ENCODE measurements at places on chromosomes 16 and 17.

DNA sequence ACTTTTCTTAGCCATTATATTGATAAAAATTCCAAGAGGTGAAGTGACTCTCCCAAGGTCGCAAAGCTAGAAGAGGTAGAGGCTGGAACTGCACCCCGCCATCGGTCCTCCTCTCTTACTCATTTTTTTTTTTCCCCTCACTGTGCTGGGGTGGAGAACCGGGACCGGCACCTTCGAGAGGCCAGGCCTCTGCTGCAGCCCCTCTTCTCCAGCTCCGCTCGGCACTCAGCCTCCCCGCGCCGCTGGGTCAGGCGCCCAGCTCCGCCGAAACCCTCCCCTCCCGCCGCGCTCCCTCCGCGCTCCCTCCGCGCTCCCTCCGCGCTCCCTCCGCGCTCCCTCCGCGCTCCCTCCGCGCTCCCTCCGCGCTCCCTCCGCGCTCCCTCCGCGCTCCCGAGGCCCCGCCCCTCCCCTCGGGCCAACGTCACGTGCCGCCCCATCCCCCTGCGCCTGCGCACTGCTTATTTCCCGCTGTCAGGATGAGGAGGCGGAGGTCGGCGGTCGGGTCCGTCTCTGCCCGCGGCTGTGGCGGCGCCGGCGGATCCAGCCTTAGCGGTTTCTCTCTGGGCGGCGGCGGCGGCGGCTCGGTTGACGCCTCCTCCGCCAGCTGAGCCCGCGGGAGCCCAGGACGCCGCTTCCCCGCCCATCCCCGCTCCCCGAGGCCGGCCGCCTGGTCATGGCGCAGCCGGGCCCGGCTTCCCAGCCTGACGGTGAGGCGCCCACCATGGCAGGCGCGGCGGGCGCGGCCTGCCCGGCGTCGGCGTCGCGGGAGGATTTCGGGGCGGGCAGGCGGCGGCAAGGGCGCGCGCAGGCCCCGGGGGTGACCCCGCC lies at the start of gene RABEP1:
Gene RABEP1 (plus strand): TSS at position 471 of the 828 bp plus-strand sequence. CDS start 203 bp downstream, at position 674.
- DNase-seq, result peak; percentile 95

DNA sequence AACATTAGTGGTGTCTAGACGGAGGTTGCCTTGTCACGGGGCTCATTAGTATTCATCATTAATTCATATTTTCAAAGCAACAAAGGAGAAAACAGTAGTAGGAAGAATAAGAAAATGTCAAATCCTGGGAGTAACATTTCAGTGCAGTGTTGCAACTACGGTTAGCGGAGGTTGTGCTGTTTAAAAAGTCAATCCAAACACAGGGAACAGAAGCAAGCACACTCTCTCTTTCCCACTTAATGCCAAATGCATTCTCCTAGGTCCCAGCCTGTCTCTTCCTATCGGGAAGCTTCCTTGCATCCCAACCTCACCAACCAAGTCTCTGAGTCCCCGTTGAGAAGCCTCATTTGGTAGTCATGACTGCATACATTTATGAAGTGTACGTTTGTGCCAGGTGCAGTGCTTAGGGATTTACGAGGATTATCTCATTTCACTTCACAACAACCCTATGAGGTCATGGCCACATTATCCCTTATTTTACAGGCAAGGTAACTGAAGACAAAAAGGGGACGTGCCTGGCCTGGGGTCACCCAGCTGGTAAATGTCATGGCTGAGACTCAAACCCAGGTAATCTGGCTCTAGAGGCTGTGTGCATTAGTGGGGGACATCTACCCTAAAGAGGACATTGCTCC lies 283.6 kb upstream of the SALL1 start:
- no peak for DNase-seq

DNA sequence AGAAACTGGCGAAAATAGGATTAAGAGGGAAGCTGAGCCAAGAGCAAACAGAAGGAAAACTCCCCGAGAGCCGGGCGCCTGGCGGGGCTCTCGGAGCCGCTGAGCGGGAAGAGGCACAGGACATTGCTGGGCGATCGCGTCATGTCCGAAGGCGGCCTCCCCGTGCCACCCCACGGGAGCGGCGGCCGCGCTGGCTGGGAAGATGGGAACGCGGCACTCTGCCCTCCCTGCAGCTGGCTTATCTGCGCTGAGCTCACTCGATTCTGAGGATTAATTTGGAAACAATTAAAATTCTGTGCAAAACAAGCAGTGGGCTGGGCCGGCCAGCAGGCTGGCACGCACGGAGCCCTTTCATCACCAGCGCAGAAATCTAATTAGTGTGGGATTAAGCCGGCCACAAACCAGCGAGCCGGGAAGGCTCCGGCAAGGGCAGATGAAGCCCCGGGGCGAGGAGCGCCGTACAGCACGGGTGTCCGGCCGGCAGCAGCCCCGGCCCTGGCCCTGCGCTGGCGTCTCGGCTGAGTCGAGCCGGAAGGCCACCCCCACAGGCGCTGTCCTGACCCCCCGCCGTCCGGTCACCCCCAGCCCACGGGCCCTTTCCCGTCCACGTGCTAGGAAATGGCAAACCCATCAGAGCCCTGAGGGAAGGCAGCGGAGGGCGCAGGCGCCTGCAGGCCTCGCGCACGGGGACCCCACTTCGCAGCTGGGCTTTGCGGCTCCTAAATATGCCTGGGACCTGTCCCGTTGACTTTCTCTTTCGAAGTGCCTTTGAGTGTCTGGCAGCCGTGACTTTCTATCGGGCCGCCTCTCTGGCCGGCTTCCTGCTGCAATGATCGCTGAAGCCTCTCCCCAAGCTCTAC lies 37.9 kb downstream of the SOX8 start:
- no peak for DNase-seq

- DNase-seq, result no peak
Observed at GRCh38 chr17:19321481-19322128, 40.9 kb downstream of the B9D1 start.

GRCh38 chr17:78689029-78689428 lies 93.0 kb downstream of the CYTH1 start:
- no peak for DNase-seq

DNA sequence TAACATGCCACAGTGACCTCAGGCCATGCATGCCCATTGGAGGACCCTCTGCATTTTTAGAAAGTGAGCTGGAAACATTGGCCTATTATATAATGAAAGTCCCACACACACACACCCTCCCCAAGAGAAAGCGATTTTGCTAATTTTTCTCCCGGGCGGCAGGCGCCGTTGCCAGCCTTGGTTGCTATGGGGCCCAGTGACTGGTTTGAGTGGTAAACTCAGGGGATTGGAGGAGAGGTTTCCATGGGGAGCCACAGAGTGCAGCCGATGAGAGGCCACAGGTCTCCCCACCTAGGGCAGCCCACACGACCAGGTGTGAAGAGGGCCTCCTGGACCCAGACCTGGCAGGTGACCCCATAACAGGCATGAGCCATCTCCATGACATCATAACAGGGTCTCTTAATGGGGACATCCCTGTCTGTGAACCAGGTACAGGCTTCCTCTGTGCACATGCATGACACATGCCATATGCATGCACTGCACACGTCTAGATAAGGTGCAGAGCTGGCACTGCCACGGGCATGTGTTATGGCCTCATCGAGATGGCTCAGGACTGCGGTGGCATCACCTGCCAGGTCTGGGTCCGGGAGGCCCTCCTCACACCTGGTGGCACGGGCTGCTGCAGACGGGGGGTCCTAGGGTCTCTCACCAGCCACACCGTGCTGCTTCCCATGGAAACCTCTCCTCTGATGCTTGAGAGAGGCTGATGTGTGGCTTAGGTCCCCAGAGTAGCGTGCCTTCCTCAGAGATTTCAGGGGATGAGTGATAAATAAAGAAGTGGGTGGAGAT lies 144.1 kb downstream of the RBFOX3 start:
- no peak for DNase-seq

GRCh38 chr16:12240036-12240435 lies 263.5 kb downstream of the SNX29 start:
- DNase-seq, result no peak

GRCh38 chr16:85825326-85825725 lies 25.8 kb downstream of the COX4I1 start:
- no peak for DNase-seq

Data from stimulated activated CD4-positive, alpha-beta T cell treated with anti-CD3 and anti-CD28 coated beads, Interleukin-4, amount 100 ng/mL, for 1 hour (primary cell).